ENCODE measurements at places on chromosomes 6 and 20.

DNA sequence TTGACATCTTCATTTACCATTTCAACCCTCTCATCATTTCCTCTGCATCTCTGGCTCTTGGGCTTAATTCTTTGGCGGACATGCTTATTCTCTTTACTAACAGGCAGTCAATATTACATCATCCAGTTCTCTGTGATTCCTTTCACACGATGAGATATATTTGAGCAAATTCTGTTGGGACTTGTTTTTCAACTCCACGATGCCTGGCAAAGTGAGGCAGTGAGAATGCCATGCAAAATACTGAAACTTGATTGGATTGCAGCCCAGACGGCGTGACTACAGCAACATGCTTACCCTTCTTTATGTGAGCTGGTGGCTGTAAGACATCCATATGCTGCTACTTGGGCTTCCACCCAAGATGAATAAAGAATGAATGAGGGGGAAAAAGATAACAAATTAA lies 101.7 kb upstream of the SPACA1 start:
- DNase-seq: no peak

DNA sequence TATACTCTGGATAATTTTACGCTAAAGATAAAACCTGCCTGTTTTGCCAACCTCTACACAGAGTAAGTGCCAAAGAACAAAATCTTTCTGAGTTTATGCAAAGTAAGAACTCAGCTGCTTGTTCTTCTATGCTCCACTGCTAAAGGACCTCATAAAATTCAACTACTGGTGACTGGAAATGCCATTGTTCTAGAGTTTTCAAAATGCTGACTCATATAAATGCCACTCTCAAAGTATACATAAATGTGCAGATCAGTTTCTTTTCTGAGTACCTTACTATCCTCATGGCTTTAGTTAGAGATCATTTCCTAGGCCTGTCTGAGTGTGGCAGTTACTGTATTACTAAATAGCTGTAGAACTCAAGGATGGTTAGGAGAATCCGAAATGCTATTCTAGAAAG lies 45.6 kb downstream of the LYRM4 start:
- no peak for DNase-seq

- DNase-seq: peak; percentile 22
Measured at GRCh38 chr6:21970569-21971300, 326.1 kb downstream of the PRL start.

DNA sequence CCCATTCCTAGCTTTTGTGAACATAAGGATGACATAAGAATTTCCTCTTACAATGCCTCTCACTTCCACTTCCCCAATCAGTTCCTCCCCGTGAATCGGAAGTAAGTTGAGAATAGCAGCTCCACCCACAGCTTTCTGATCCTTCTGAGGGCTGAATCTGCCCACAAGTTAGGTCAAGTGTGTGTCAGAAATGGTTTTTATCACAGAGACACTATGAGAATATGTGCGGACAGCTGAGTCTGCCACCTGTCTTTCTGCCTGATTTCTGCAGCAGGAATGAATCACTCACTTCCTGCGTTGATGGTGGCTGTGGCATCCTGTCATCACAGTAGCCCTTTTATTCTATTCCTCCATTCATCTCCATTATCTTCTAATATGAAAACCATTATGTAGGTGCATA lies 70.2 kb downstream of the RIN2 start:
- DNase-seq: peak; percentile 89

DNA sequence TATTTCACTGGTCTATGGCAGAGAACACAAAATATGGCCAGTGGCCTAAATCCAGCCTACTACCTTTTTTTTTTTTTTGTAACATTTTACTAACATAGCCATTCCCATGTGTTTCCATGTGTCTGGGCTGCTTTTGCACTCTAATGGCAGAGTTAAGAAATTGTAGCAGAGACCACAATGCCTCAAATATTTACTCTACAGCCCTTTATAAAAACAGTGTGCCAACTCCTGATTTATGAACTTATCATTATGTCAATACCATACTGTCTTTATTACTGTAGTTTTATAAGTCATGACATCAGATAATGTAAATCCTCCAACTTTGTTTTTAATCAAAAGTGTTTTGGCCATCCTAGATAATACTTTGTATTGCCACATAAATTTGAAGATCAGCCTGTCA lies 27.4 kb upstream of the CAP2 start:
- no peak for DNase-seq

DNA sequence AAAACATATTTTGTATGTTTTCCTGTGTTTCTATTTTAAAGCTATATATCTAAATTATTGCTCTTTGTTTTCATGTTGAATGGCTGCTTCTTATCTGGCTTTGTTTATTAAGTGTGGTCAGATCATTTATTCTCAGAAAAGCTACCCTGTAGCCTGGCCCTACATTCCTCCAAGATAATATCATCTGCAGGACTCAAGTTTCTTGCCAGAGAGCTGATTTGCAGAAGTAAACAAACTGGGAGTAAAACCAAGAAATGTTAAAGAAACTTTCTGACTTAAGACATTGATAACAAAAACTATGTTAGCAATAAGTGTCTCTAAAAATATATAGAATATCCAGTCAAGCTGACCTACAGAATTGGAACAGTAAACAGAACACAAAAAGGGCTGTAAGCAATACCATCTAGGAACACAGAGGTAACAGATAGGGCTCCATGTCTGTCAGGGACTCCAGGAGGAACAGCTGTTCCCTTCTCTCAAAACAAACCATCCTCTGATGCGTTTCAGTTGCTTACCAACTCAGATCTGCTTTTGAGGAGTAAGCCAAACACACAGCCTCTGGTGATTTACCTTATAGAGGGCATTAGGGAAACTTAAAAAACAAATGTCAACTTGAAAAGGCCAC lies 17.5 kb upstream of the CEP85L start:
- no peak for DNase-seq

DNA sequence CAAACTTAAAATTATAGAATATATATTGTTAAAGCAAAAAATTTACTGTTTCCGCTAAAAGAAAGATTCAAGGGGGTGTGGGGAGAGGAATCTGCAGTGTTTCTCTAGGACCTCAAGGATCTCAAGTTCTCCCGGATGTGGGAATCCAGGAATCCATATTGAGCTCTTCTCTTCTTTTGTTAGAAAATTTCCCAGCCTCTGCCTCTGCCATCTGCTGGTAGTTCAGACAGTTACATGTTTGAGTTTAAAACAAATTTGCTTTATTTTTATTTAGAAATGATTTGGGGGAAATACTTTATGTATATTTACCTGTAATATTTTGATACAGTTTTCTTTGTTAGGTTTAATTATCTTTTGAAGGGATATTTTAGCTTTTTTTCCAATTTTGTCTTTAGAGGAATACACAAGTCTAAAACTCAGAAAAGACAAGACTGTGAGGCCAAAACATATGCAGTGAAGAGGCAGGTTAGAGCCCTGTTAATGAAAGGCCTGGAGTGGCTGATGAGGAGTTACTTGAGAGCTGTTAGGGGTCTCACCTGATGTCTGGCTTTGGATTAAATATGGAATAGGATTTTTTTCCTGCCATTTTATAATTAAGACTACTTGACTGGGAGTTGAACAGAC lies 268.8 kb downstream of the ARID1B start:
- peak; percentile 25 for DNase-seq

Data from inflammatory macrophage treated with lipopolysaccharide for 1 hour (primary cell).